ENCODE measurements at places on chromosomes 7 and 10. TPM values are rescaled to one million over a fixed set of nuclear protein-coding genes. Genes with fewer than 3 reads are reported as not detected.

Gene NSUN6
- 29.2 TPM for total RNA-seq

Gene CFTR
- total RNA-seq, result 1.9 TPM

GRCh38 chr10:28282336-28282735 is 20.5 kb downstream of the MPP7 start:
- DNase-seq, result no peak

DNA sequence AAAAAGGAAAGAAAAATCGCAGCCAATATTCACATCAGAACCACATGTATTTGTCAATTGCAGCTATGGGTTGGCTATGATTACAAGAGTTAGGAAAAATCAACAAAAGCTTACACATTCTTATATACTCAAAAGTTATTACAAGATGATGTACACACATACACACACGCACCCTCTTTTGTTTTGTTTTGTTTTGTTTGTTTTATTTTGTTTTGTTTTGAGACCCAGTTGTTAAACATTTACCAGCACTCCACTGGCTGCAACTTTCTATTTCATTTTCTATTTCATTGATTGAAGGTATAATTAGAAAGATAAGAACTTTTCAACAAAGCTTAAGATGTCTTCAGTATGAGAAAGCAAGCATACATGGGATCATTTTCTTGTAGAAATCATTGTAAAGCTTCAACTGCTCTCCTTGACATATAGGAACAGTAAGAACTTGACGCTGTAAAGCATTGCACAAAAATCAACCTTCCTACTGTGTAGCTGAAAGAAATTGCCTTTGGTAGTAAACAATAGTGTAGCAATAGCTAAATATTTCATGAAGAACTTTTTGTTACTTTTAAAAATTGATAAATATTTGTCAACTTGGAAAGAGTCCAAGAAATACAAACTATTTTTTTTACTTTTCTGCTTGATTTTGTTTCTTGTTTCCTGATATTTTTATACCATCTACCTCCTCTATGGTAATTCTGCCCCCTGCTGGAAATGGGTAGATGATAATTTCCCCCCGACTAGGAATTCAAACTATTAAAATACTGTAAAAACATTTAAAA is 205.9 kb downstream of the MBL2 start:
- DNase-seq, result no peak

DNA sequence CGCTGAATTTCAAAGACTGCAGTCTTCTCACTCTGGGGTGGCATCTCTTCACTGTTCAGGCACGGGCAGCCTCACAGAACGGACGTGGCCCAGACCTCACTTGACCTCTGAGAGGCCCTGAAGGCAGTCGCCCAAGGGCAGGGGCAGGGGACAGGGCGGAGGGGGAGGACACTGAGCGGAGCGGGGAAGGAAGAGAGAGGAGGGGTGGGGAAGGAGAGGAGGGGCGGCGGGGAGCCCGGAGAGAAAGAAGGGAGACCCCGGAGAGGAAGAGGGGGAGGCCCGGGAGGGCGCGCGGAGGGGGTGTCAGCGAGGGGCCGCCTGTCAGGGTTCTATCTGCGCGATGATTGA is 58.7 kb upstream of the COMTD1 start:
- no peak for DNase-seq

Data from stomach (tissue), 19 donors.